ENCODE measurements at places on chromosomes 4 and X.

DNA sequence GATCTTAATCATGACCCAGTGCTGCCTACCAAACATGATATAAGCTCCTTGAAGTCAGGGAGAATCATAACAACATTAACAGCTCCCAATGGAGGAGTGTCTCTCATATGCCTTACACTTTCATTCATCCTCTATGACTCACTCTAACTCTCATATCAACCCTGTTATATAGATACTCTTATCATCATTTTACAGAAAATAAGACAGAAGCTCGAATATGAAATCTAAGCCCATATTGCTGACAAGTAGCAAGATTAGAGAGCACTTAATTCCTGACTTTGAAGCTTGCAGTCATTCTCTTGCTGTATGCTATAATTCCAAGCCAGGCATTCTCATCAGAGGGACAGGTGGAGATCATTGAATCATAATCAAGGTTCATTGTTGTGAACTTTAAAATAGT lies 476.7 kb upstream of the ATOH1 start:
- DNase-seq = no peak

DNA sequence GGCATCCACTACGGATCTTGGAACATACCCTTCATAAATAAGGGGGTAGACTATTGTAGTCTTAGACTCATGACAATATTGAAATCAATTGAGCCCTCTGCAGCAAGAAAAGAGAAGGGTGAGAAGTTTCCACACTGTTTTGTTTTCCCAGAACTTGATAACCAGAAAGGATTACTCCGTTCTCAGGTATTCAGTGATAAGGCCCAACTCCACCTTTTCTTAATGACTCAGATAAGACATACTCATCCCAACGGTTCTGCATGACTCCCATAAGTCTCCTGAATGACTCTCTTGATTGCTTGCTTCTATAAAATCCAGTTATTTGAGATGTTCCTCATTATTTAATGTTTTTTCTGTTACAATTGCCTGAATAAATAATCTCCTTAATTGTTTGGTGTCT lies 111.7 kb downstream of the PABPC4L start:
- DNase-seq = no peak

DNA sequence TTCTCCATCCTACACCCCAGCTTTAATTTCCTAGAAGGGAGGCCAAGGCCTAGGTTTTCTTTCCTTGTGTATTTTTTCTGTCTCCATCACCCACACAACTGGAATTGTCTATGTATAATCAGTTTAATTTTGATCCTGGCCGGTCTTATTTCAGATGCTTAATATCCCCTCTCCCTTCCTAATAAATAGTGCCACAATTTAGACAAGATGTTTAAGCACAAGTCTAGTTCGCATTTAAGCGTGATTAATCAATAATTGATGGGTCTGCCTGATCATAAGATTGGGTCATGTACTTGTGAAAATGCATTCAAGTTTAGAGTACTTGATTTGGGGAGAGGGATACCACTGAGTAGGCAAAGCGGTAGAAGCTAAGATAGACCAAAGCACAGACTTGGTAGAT lies 2.4 kb downstream of the BMP2K start:
- no peak for DNase-seq

GRCh38 chr4:36320117-36320896 lies 38.9 kb downstream of the DTHD1 start:
- no peak for DNase-seq

DNA sequence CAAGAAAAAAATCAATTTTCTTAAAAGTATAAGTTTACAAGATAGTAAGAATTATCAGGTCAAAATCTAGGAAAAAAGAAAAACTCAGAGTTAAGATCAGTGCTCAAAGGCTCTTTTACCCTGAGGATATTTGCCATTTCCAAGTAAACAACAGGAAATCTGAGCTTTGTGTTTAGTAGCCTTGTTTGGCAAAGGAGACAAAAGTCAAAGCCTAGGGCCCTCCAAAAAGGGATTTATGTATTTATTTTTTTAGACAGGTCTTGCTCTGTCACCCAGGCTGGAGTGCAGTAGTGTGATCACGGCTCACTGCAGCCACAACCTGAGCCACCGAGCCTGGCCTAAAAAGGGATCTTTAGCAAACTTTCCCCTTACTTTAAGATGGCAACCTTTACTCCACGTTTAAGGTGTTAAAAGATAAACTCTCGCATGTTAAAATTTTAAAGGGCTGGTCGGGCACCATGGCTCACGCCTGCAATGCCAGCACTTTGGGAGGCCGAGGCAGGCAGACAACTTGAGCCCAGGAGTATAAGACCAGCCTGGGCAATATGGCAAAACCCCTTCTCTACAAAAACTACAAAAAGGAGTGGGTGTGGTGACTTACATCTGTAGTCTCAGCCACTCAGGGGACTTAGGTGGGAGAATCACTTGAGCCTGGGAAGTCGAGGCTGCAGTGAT lies 21.3 kb upstream of the OPHN1 start:
- no peak for DNase-seq

- DNase-seq = no peak
Observed at GRCh38 chr4:52984462-52984881, 122.4 kb downstream of the RASL11B start.

- no peak for DNase-seq
Observed at GRCh38 chrX:123357941-123358340, 173.9 kb downstream of the GRIA3 start.

DNA sequence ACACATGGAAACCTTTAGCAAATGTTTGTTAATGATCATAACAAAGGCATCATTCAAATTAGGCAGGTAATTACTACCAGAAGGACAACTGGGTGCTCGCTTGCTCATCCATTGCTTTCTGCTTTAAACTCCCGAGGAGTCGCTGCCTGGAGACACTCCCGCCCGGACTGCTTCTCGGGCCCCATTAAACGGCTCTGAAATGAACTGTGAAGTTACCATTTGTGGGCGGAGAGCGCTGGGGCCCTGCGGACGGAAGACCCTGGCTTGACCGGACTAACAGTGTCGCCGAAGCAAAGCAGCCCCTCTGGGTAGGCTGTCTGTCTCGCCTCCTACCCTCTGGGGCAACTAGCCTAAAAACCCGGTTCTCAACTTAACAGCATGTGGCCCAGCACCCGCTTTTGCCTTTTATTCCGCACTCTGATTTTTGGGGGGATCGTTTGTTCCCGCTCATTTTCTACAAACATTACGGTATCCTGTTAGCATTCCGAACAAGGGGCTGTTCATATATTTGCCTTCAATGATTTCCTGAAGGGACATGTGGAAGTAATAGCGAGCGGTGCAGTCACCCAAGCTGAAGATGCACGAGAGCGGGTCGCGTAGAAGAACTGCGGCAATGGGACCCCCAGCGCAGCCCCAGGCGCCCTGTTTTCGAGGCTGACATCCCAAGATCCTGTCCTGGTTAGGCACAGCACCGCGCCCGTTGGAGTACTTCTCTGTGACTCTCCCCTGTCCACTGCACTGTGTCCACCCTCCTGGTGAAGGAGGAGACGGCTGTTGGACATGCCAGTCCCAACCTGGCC lies 1.6 kb upstream of the PDGFRA start:
- no peak for DNase-seq

DNA sequence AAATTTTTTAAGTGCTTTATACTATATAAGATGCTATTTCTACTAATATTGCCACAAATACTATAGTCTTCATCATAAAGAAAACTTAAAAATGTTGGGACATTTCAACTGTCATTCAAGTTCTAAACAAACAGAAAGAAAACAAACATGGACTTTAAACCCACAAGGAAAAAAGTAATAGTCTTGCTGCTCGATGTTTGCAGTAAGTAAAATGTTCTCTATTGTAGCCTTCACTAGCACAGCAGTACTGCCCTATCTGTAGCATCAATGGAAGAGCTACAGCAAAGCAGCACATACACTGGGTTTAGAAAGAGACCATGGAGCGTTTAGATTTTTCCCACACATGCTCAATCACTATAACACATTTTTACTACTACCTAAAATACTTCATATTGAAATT lies 146.8 kb downstream of the KLHL13 start:
- DNase-seq = peak; percentile 20

DNA sequence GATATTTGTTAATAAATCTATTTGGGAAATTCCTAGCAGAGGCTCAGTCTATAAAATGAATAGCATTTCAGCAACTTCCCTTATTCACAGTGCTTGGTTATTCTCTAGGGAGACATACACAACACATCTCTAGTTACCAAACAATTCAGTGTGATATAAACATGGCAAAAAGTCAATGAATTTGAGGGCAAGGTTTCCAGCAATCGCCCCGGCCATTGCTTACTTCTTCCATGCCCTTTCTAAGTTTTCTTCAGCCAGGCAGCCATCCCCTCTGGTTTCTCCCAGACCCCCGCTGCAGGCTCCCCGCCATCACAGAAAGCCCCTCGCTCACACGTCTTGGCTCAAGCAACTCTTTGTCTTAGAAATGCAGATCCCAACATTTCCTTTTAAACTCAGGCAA lies 4.4 kb downstream of the TLR7 start:
- DNase-seq = no peak

- DNase-seq = no peak
Observed at GRCh38 chr4:147015491-147015890, 69.8 kb upstream of the TTC29 start.

DNA sequence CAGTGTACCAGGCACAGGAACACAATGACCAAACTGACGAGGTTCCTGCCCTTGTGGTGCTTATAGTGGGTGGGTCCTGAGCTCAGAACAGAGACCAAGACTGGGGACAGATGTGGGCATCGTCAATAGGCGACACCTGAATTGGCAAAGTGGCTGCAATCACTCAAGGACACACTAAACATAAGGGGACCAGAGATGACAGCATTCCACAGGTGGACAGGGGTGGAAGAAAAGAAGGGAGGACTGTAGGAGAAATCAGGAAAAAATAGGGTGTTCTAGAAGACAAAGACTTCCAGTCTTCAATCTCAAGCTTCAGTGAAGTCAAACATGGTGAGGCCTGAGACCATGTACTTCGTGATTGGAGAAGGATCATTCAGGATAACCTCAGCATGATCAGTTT lies 5.8 kb downstream of the SH3KBP1 start:
- no peak for DNase-seq

- peak; percentile 38 for DNase-seq
Observed at GRCh38 chr4:182806259-182807252, 110.6 kb downstream of the DCTD start.

DNA sequence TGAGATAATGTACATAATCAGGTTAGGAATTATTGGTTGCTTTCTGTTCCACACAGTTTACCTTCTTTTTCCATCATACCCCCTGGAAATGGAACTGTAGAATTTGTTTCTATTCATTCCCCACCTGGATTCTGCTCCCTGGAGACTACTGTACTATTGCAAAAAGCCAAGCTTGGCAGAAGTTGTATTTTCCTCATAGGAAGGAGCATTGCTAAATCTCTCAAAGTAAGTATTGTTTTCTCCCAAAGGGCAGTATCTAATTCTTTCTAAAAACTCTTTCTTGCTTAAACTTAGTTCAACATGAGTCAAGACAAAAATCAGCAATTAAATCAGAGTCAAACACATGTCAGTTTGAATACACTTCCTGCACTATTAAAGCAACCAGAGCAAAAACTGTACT lies 136.2 kb downstream of the CDS1 start:
- DNase-seq = no peak

GRCh38 chrX:67610282-67610681 lies 66.5 kb downstream of the AR start:
- no peak for DNase-seq

- no peak for DNase-seq
Observed at GRCh38 chrX:46627711-46628419, 54.3 kb downstream of the CHST7 start.

- DNase-seq = no peak
Observed at GRCh38 chr4:99961711-99962110, 11.6 kb upstream of the H2AZ1 start.

DNA sequence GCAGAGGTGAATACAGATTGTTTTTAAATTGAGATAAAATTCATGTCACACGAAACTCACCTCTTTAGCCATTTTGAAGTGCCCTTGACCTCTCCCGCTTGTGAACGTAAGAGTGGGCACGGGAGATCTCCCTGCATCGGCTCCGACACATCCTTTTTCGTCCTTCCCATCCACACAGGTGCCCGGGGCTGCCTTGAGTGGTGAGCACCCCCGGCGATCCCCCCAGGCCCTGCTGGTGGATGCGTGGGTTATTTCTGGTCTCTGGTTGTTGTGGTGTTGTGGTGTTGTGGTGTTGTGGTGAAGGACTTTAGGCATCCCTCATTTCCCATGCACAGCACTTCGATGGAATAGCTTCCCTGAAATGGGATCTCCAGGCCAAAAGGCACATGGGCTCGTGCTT lies 46.1 kb downstream of the PSAPL1 start:
- no peak for DNase-seq
